ENCODE measurements at places on chromosomes 2 and 18.
A peak's percentile ranks its signal among the peaks of the same experiment; 100 is the strongest.

- peak; percentile 88 for DNase-seq
Observed at GRCh38 chr2:176488431-176488830, 219.2 kb downstream of the MTX2 start.

DNA sequence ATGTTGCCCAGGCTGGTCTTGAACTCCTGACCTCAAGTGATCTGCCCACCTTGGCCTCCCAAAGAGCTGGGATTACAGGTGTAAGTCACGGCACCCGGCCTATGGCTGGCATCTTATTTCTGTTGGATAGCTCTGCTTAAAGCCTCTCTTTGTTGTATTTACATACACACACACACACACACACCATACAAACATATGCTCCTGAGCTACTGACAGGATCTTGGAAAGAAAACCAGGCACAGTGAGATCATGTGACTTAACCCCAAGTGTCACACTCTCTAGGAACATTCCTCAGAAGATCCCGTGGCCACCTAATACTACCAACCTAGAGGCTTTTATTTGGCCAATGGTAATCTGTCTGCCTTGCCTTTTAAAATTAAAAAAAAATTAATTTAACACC is 85.1 kb upstream of the HAAO start:
- DNase-seq, result no peak

GRCh38 chr2:23801396-23801795 is 125.5 kb downstream of the ATAD2B start:
- DNase-seq, result peak; percentile 29

DNA sequence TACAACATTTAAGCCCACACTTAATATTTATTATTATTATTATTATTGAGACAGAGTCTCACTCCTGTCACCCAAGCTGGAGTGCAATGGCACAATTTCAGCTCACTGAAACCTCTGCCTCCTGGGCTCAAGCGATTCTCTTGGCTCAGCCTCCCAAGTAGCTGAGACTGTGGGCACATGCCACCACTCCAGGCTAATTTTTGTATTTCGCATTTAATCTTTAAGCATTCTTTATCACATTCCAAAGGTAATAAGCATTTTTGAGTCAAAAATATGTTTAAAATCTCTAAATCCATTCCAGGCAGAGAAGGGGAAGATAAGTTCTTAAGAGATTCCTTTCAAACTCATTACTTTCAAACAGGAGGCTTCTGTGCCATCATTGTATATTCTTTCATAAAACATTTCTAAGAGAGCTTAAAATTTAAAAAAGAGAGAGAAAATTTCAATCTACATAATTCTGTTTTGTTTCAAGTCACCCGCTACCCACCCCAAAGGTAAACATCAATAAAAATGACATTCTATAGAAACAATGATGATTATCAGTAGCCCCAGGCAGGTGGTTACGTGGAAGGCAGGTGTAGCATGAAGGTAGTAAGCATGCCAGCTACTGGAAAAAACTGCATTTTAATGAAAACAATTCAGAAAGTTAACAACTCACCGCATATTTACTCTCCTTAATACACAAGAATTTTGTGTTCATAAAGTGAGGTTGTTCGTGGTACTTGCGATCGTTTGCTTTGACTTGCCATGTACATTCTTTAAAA is 84.4 kb upstream of the NARS1 start:
- DNase-seq, result no peak

GRCh38 chr2:30239986-30240752 is 8.8 kb downstream of the LBH start:
- DNase-seq, result no peak

DNA sequence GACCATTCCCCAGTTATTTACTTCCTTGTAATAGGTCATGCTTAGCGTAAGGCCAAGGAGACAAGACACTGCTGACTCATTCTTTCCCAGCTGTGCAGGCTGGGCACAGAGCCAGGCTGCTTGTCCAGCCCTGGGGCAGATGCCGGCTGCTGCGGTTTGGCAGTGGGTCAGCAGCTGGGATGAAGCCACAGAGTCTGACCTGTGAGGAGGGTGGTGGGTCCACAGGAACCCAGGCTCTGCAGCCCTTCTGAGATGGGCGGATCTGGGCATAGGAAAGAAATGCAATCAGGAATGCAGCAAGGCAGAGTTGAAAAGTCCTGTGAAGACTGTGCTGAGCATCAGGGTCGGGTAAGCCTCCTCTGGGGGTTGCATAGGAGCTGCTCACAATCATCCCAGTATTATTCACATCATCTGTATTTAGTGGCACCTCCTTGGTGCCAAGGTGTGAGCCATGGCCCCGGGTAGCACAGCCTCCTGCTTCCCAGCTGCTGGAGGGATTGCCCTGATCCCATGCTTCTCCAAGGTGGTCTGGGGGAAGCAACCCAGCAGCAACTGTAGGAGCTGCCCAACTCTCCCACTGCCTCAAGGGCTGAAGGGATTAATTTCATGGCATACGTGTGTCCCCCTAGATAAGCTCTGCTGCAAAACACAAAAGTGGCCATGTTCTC is 139.0 kb downstream of the DDX1 start:
- DNase-seq, result peak; percentile 58

GRCh38 chr18:13374468-13375301 is 156.1 kb downstream of the LDLRAD4 start:
- DNase-seq, result no peak

DNA sequence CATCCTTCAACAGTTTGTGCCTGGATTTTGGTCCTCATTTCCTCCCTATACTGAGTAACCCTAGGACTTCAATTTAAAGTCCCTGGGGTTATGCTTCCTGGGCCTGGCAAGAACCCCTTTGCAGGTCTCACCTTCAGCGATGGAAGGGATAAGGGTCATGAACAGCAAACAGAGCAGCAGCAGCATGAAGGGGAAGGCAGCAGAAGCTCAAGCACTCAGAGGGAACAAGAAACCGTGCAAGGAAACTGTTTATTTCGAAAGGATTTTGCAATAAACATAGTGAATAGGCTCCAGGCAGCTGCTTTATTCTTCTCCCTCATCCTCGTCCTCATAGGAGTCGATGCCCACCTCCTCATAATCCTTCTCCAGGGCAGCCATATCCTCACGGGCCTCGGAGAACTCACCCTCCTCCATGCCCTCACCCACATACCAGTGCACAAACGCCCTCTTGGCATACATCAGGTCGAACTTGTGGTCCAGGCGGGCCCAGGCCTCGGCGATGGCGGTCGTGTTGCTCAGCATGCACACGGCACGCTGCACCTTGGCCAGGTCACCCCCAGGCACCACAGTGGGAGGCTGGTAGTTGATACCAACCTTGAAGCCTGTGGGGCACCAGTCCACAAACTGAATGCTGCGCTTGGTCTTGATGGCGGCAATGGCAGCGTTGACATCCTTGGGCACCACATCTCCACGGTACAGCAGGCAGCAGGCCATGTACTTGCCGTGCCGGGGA is 2.8 kb upstream of the TUBA4B start:
- DNase-seq, result no peak
